K562 (cell line): ENCODE measurements at places on chromosomes 1 and 21. TPM values are rescaled to one million over a fixed set of nuclear protein-coding genes. Genes with fewer than 3 reads are reported as not detected.

Gene ETV3L
- not detected in 2 replicates for total RNA-seq

DNA sequence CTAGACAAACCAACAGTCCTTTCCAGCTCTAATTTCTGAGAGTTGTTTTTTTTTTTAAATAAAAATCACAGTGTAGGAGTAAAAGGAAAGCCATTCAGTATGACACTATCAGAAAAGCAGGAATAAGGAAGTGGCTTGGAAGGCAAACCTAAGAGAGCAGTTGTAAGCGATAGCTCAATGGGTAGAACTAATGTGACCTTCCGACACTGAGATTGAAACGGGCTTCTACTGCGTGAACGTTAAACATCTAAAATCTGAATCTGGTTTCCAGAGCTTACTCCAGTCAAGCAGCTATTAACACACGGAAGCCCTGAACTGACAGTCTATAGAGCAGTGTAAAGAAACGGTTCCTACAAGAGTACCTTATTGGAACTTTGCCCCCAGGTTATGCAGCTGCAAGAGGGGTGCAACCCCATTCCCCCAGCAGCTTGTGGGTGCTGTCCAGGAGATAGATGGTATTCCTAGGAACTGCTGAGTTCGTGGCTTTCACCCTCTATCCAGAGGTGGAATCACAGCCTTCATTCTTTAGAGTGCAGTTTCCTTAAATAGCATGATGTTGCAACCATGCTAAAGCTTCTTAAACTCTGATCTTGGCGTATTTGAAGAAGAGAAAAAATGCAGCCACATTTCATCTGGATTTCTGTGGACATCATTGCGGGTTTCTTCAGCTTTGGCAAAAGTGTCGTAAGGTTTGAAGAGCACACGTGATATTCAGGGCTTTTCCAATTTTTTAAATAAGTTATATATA, 3.3 kb upstream of the IRF2BP2 start:
- no peak for DNase-seq

DNA sequence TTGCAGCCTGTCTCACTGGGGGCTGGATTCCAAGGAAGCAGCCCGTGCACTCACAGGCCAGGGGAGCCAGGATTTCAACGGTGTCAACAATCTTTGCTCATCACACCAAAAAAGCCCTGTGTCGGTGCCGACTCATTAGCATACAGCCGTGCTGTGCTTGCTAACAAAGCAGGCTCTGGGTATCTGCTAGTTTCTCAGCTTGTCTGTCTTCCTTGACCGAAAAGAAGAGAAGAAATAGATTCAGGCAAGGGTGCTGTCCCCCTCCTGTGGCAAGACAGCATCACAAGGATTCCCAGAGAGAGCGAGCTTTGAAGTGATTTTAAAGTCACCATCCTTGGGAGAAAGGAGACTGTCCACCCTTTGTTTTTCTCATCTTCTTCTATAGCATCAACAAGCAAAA, 214.7 kb downstream of the SDCCAG8 start:
- no peak for DNase-seq

GRCh38 chr1:30303387-30303786, 420.0 kb downstream of the MATN1 start:
- DNase-seq, result no peak

DNA sequence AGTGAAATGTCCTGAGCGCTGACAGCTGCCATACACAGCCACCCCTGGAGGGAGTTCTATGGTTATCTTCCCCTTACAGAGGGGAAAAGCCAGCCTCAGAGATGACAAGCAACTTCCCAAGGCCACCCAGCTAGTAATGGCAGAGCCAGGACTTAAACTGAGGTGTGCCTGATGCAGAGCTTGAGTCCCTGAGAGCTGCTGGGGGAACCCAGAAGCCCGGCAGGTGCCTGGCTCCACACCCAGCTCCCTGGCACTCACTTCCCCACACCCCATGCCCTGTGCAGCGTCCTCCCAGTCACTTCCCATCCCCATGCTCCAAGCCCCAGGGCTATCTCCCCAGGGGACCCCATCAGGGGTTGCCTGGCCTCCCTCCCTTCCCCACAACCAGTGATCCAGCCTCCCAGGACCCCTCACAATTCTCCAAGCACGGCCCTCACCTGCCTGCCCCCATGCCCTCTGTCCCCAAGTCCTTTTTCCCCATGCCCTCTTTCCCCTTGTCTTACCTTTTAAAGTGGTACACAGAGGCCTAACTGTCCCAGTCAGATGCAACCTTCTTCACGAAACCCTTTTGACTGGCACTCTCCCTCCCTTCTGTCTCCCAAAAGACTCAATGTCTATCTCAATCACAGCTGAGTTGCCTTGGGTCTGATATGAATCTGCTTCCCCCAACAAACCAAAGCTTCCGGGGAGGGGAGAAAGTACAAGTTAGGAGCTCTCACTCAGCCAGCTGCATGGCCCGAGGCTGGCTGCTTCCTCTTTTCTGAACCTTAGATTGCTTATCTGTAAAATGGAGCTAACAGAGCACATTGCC, 39.8 kb upstream of the LRP8 start:
- peak; percentile 79 for DNase-seq

Gene SELENBP1
- 41.9 and 42.9 TPM in 2 replicates for total RNA-seq
